ENCODE measurements at places on chromosomes 16 and 17. TPM values are rescaled to one million over a fixed set of nuclear protein-coding genes. Genes with fewer than 3 reads are reported as not detected.

DNA sequence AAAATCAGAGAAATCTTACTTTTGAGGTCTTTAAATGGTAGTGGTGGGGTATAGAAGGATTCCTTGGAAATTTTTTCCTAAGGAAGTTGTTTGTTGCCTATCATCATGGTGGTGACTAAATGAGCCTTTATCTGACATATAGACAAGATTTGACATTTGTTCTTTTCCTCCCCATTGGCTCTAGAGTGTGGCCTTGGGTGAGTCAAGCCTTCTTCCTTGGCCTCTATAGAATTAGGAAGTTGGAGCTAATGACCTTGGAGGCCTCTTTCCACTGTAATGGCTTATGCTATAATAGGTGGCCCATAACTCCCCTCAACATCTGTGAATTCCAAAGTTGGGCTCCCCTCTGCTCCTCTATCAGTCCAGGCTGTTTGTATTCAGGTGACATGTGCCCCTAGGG is 79.1 kb upstream of the HNF1B start:
- DNase-seq = no peak

DNA sequence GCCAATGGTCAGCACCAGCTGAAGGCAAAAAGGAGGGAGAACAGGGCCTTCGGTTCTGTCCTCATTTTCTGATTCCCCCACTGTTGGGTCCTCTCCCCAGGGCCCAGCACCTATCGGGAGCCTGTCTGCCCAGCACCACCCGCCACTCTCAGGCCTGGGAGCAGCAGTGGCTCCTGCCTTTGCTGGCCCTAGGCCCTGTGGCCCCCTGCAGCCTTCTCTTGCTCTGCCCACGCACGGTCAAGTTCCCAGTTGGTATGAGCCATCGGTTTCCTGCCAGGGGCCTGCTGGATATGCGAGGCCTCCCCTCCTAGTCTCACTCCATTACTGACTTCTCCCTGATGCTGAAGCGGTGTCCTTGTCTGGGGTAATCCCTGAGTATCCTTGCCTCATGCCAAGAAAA is 37.5 kb downstream of the HSBP1 start:
- no peak for DNase-seq

DNA sequence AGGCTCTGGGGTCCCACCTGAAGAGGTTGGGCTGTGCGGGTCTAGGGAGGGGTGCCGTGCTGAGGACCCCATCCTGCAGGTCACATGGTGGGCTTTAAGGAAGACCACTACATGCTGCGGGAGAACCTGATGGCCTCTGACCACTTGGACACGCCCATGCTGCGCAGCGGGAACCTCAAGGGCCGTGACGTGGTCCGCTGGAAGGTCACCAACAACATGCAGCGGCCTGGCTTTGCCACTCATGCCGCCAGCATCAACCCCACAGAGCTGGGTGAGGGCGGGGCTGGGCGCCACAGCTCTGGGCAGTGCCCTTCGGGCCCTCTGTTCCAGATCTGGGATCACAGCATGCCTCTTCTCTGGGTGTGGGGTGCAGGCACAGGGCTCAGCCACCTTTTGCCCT is 18.5 kb downstream of the ITGB4 start:
- DNase-seq = no peak

- no peak for DNase-seq
Measured at GRCh38 chr17:2262135-2262587, 41.4 kb downstream of the SMG6 start.

NOMO2 gene
- total RNA-seq = 125 TPM

REXO5 gene
- total RNA-seq = 7.7 TPM

C16orf74 gene
- 0.82 TPM for total RNA-seq

KRTAP1-5 gene
- not detected for total RNA-seq

CYBC1 gene
- 19.2 TPM for total RNA-seq

CHST5 gene
- total RNA-seq = 0.41 TPM

All from frontal cortex (tissue), 4 donors.